SJCRH30 (cell line): ENCODE measurements at places on chromosomes 12 and 14. TPM values are rescaled to one million over a fixed set of nuclear protein-coding genes. Genes with fewer than 3 reads are reported as not detected.

Gene DIO3
- total RNA-seq = not detected in 2 replicates

DNA sequence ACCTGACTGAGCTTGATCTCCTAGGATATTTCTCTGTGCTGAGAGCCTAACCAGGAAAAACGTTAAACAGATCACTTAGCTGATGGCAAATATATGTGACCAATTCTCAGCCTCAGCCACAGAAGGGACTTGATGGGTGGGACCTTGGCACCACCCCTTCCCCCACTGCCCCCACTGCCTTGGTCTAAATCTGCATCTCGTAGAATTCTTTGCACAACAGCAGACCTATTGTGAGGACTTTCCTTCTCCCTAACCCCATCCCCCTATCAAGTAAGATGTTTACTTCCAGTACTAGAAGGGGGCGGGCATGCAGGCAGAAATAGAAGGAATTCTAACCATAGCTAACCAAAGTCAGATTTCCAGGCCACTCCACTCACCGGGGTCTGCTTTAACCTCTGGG is 313.2 kb downstream of the PCNX1 start:
- DNase-seq = no peak
- H3K4me1 ChIP-seq = no peaks in the 10 kb centered on the region
- H3K4me3 ChIP-seq = no peak overlapping the region
- no peak overlapping the region for H3K27ac ChIP-seq
- H3K27me3 ChIP-seq = no peaks in the 10 kb centered on the region

Gene ANO4
- total RNA-seq = 0.16 and 0.18 TPM in 2 replicates

DNA sequence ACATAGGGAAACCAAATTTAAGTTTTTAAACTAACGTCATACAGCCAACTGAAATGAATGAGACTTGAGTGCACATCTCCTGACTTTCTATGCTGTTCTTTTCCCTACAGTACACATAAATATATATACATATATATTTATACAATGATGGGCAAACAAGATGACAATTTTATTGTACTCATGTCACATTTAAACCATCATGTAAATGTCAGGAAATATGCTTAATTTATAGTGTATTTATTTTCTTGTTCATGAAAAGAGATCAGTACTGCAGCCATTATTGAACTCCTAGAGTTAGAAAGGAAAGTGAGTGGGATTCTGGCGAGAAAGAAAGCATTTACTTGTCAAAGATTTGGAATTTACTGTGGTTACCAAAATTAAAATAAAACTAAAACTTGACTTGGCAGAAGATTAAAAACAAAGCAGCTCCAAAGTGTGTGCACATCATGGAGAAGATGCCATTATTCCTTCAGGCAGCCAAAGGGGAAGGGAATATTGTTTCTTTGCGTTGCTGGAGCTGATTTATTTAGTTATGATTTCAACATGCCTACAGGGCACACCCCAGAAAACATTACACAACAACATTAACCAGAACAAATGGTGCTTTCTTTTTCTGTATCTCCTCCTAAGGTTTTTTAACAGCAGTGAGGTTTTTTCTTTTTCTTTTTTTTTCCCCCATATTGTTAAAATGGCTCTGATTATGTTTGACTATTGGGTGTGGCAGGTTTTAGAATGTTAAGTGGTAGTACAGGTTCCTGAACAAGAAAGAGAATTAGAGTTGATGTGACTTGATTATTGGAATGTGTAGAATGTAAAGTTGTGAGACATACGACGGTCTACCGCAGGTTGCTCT is 144.6 kb downstream of the RAD51B start:
- no peak overlapping the region for H3K4me3 ChIP-seq
- no peaks in the 10 kb centered on the region for H3K27me3 ChIP-seq
- H3K36me3 ChIP-seq = no peaks in the 10 kb centered on the region
